Liver (tissue), 10 donors: ENCODE measurements at places on chromosomes 1 and 21.

DNA sequence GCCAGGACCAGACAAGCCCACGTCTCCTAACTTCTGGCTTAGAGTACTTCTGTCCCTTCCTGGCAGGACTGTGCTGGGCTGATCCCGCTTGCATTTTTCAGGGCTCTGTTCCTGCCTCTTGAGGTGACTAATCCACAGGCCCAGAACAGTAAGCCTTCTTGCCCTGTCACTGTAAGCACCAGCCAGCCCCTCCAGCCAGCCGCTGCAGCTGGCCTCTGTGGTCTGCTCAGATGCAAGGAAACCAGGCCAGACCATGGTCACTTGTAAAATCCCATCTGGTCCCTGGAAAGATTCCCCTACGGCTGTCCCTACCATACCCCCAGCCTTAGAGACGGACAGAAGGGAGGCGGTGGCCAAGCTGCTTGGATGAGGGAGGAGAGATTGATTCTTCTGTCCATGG is 74.2 kb downstream of the KIRREL1 start:
- DNase-seq, result no peak

- DNase-seq, result no peak
Measured at GRCh38 chr1:222331765-222332164, 216.1 kb downstream of the HHIPL2 start.

DNA sequence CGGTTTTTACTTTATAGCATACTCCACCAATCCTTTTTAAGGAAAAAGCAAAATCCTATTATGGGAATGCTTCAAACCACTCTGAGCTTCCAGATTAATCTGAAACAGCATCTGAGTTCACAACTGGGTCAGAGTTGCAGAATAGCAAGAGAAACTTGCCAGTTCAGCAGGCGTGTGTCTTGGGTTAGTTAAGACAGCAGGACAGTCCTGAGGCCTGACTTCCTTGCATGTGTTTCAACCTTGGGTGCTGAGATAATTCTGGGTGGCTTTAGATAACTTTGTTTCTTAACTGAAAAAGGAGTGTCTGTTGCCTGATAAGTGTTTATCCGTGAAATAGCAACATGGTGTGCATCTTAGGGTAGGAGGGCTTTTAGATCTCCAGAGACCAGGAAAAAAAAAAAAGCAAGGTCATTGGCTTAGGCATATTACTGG is 169.2 kb downstream of the DHRS3 start:
- no peak for DNase-seq

- DNase-seq, result peak; percentile 80
Measured at GRCh38 chr1:23838401-23838866, 13.2 kb upstream of the HMGCL start.

DNA sequence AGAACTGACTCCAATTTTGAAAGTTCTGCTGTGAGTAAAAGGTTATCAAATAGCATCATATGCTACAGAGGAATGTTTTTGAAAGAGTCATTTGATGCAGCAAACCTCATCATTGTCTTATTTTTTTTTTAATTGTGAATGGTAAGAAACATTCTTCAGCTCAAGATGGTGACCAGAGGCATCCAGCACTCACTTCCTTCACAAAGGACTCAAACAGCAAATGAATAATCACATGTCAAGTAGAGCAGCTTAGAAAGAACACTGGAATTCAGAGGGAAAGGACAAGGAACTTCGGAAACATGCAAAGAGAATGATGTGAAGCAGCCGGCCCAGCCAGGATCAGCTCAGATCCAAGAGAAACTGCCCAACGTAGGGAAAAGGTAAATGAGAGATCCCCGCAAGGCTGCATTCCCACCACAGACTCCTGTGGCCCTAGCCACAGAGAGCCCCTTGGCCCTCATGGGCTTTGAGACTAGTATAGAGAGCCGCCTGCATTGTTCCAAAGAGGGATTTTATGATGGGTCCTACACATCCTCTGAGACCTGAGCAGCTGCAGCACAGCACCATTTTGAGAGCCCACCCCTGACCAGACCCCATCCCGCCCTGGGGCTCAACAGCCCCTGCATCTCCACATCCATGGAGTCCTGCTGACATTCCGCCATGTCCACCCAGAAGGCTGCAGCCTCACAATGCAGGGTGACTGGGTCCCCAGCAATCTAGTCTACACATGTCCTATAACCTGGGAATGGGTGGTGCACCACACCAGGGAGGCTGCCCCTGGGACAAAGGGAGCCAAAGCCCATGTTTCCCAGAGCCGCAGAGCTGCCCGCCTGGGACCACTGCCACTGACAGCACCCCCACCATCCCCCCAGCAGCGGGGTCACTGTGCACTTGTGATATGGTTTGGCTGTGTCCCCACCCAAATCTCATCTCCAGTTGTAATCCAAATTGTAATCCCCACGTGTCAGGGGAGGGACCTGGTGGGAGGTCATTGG is 21.2 kb upstream of the UTS2 start:
- no peak for DNase-seq

DNA sequence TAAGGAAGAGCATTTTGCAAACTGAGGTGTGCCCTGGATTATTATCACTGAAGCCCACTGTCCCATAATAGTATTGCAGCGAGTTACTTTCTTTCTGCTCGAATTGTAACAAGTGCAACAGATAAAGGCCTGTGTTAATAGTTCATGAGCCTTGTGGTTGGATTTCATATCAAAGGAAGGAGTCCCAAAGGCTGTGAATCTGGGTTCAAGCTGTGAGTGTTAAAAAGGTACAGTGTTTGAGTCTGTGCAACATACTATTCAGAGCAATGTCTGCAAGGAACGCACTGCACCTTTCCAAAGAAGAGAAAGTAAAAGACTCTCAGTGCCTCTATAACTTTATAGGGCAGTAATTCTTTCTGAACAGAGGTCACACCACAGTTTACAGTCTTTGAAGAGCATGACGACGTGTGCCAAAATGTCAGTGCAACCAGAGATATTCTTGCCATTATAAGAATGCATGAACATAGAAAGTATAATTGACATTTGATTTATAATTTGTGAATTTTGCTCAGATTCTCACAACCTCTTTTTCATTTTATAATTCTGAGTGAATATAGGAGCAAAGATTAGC is 79.1 kb downstream of the CDC7 start:
- no peak for DNase-seq

- no peak for DNase-seq
Measured at GRCh38 chr1:244403431-244403830, 48.3 kb downstream of the ADSS2 start.

GRCh38 chr1:169928438-169929209 is 34.9 kb upstream of the SCYL3 start:
- no peak for DNase-seq

- DNase-seq, result no peak
Measured at GRCh38 chr1:61951731-61952580, 209.7 kb downstream of the PATJ start.

GRCh38 chr1:180765151-180765550 is 133.3 kb downstream of the XPR1 start:
- no peak for DNase-seq

GRCh38 chr21:46128106-46128932 is 27.1 kb downstream of the FTCD start:
- no peak for DNase-seq

GRCh38 chr1:70536708-70537366 is 125.8 kb downstream of the CTH start:
- DNase-seq, result no peak

DNA sequence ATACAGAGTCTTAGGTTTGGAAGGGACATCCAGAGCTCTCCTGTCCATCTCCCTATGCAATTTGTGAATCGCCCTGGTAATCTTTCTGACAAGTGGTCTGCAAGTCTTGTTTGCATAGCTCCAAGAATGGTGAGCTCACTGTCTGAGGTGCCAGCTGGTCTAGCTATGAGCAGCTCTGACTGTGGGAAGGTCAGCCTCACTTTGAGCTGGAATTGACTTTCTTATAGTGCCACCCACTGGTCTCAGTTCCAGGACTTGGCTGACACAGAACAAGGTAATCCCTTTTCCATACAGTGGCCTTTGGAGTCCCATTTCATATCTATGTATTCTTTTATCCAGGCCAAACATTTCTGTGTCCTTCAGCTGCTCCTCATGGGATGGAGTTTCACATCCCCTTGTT is 95.6 kb upstream of the C8B start:
- no peak for DNase-seq

DNA sequence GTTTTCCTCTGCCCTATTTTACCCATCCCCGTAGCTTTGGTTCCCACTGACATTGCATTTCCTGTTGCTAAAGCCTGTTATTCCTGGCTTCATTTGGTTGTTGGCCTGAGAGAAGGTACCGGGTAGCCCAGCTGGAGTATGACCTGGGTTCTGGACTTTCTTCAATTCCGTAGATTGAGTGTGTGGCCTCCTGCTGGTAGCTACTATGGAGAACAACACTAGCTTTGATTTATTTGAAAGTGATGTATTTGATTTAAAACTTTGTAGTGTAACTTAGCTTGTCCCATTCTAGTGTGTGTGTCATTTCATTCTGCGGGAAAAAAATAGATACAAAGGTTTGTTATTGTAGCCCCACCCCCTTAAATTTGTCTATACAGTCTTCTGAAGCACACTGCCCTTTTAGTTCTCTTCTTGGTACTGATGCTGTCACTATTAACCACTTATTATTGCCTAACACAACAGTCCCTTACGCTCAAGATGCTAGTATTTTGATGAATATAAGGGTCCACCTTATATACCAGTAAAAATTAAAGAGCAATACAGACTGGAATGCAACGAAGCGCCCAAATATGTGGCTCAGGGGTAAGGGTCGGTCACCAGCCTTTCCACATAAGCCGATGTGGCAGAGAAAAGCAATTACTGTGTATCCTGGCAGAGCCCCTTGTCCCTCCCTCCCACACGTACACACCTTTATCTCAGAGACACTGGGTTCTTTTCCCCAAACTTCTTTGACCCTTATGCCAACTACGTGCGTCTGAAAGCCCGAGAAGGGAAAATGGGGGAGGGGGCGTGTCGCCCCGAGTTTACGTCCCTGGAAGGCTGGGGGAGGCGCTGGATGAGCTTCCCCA is 643 bp upstream of the MOV10 start:
- no peak for DNase-seq
